GM04504 (cell line): ENCODE measurements at places on chromosomes 12 and 14.

GRCh38 chr14:96204151-96205058 lies at the start of gene BDKRB2:
TSS of gene BDKRB2 (plus strand) at chr14:96204839. CDS start at chr14:96237108, 32,269 bp downstream.
- peak; percentile 66 for DNase-seq

DNA sequence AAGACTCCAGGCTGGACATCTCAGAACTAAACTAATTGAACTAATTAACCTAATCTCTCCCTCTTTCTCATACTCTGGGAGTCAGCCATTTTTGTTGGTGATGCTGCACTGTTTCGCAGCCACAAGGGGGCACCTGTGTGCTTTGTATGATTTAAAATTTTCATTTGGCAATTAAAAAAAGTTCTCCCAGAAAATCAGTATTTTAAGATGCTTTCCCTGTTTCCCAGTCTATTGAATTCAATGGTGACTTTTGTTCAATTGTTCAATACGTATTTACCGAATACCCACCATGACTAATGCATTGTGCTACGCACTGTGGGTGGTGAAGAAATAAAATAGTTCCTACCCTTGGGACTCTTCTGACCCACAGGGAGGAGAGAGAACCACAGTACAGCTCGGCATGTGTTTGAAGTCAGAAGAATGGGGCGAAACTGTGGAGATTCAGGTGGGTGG lies 63.7 kb downstream of the ZNF664 start:
- DNase-seq = no peak

DNA sequence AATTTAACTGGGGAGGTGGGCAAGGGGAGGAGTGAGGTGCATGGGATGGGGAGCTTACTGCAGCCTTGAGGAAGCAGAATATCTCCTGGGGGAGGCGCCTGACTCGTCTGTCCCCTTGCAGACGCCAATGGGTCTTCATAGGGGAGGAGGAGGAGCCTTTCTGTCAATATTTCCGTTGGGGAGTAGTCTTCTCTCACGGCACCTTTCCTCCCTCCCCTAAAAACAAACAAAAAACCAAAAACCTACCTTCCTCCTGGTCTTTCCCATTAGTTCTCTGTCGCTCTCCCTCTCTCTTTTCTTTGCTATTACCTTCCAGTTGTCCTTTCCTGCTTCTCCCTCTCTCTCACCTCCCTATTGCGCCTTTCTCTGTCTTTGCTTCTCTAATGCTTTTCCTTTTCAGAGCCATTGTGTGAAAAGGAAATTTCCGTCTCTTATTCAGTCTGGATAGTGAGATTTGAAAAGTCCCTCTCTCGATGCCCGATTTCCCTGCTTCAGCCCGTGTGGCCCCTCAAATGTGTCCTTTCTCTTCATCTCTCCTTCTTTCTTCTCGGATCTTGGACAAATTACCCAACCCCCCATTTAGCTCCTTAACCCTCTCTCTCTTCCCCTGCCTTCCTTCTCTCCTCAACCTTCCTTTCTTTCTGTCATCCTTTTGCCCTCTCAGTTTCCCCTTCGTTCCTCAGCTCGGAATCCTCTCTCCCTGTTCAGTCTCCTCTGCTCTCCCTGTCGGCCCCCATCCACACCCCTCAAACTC lies 5.9 kb downstream of the GPR84 start:
- DNase-seq = no peak

DNA sequence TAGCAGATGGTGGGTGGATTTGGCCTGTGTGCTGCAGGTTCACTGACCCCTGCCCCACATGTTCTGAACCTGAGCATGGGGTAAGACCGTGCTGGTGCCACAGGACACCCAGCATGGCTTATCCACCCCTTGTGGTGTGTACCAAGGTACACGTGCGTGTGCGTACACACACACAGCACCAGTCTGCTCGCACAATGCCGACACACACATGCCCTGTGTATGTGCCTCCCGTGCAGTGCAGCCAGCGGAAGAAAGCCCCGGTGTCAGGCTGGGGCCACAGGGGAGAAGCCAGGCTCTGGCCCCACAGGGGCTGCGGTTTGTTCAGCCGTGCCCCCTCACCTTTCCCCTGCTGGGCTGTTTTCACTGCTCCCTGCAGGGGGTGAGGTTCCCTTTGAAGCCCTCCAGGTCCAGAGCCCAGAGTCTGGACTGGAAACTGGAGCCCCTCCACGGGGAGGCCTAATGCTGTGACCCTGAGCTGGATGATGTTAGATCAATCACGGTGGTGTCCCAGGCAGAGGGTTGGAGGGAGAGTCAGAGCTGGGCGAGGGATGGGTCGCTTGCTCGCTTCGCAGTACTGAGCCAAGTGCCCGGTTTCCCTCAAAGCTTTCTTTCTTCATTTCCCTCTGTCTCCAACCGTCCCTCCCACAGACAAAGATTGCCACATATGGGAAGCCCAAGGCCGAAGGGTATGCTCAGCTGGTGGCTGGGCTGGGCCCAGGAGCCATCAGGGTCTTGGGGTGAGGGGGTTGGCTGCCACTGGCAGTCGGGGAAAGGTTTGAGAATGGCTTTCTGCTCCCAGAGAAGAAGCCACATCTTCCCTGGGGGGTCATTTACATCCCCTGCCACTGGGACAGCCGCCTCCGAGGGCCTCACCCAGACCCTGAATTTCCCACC lies 6.2 kb downstream of the DTX1 start:
- no peak for DNase-seq

DNA sequence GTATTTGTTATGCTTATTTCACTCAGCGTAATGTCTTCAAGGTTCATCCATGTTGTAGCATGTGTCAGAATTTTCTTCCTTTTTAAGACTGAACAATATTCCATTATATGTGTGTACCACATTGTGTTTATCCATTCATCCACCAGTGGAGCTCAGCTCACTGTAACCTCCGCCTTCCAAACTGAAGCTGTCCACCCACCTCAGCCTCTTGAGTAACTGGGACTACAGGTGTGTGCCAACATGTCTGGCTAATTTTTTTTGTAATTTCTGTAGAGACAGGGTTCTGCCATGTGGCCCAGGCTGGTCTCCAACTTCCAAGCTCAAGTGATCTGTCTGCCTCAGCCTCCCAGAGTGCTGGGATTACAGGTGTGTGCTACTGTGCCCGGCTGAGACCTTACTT lies 21.1 kb downstream of the CCDC77 start:
- no peak for DNase-seq

DNA sequence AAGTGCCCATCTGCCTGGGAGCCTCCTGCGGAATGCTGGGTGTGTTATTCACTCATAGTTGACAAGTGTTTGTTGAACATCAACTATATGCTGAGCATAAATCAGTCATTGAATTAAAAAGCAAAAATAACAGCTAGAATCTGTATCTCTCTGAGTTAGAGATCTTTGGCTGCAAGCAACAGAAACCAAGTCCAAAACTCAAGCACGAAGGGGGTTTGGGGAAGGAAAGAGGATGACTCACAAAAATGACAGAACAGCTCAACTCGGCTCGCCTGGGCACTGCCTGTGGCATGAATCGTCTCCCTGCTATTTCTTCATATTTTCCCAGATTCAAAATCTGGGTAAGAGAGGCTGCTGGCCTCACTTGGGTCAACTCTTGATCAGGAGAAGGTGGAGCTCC lies 72.6 kb upstream of the NCOR2 start:
- no peak for DNase-seq

DNA sequence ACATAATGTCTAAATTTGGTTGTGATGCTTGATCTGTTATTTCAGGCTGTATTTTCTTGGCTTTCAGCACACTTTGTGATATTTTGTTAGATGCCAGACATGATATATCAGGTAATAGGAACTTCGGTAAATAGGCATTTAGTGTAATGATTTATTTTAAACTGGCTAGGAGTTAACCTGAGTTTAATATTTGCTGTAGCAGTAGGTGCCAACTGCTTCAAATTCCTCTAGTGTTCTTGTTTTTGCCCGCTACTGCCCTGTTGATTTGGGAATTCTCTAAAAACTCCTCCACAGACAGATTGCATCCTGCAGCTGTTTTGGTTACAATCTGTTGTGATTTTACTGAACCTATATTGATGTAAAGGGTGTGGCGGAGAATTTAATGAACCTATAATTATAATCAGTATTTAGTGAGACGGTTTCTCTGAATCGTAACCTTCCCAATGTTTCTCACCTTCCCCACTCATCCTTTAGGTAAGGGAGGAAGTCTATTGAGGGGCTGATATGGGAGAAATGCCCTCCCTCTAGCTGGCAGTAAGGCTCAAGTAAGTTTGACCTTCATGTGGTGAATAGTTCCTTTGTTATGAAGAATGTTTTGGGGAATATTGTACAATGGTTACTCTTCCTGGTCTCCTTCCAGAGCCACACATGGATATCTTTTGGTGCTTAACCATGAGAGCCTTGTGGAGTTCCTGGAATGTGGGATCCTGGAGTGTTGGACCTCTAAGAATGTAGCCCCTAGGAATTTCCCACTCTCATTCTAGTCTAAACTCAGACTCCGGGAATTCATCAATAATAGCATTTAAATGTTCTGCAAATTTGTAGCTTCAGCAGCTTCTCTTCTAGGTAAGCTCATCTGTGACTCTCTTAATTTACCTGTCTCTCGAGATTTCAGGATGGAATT lies 634.1 kb downstream of the FSCB start:
- no peak for DNase-seq

DNA sequence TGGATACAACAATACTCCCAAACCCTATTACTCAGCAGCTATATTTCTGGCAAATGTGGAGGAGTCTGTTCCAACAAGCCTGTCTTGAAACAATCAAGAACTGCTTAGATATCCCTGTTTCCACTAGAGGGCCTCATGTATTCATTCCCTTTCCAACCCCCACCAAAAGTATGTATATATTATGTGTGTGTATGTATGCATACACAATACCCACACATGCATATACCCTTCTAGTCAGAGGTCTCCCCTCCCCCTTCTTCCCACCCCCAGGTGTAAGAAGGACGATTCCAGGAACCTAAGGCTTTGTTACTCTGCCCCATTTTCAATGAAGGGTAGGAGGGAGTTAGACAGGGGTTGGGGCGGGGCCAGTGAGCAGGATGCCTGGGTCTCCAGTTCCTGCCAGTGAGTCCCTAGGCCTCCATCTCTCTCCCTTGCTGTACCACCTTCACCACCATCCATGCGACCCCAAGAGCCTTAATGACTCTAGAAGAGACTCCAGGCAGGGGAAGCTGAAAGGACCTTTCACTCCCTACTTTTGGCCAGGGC lies at the start of gene DGKA:
TSS of gene DGKA (plus strand) at position 392 of the 546 bp plus-strand sequence. CDS start 5,342 bp downstream, outside the sequence.
- DNase-seq = no peak

DNA sequence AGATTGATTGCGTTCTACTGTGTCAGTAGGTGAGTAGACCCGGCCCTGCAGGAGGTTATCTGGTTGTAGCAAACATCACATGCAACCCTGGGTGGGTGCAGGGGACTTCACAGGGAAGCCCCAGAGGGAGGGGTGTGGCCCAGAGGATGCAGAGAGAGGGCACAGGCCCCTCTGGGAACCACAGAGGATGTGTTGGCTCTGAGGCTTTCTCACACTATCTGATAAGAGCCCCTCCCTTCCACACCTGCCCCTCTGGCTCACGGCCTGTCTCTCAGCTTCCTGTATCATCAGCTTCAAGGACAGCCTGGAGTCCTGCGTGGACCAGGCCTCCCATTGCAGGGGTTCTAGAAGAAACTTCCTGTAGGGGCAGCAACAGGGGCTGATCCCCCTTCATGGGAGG lies 101.9 kb downstream of the RIN3 start:
- no peak for DNase-seq

GRCh38 chr12:30978639-30979038 lies 52.1 kb downstream of the TSPAN11 start:
- DNase-seq = no peak

DNA sequence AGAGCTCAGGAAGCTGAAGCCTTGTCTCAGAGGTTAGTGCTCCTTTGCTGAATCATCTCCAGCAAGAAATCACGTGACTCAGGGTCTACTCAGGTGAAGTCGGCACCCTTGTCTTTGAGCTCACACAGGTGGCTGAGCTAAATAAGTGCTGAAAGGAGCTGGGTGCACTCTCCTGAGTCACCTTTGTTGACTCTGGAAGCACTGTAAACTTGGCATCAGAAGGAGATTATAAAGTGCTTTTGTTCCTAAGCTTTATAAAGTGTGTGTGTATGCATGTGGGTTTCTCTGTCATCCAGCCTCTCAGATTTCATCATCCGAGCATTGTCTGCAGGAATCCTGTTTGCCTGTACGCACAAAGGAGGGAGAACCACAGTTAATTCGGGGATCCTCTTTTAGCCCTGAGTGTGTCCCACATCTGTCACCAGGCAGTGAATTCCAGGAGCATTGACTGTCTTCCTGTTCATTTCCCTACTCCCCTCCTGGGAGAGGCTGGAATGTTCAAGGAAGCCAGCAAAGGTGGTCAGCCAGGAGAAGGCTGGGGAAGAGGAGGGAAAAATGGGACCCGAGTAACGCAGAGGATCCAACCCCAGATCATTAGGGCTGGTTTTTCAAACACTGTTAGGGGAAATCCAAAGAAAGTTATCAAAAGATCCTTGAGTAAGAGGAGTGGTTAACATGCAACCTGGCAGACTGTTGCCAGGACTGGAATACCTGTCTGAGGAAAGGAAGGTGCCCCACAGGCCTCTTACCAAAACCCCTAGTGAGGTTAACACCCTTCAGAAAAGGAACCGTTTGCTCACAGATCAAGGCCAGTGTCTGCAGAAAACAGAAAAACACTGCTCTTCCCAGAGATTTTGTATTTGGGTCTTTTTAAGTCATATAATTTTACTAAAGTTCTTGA lies 157.5 kb upstream of the HIF1A start:
- peak; percentile 65 for DNase-seq

- no peak for DNase-seq
These were observed 222.5 kb upstream of the RTL1 start for GRCh38 chr14:101125719-101126651.

DNA sequence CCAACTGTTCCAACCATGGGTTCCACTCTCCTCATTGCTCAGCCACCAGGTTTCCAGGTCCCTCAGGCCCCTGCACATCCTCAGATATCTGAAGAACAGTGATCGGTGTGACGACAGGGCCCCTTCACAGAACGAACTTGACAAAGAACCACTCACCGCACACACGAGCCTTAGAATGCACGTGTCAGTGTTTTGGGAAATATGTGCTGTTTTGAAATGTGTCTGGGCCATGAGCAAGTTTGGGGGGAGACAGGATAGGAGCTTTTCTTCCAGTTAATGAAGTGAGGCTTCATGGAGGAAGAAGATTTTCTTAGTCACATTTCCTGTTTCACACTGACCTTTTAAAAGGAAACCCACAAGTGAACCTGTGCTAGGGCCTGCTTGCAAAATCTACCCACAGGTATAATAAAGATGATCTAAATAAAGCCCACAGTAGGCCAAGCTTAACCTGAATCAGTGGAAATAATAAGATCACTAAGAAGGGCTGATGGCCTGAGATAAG lies 58.6 kb downstream of the ZFP36L1 start:
- no peak for DNase-seq

- DNase-seq = no peak
These were observed 70.9 kb downstream of the ASCL4 start for GRCh38 chr12:107845226-107845979.

- no peak for DNase-seq
These were observed 2.3 kb downstream of the CCND2 start for GRCh38 chr12:4275870-4276301.

- DNase-seq = no peak
These were observed 732 bp downstream of the SLC25A29 start for GRCh38 chr14:100305324-100306100.

- DNase-seq = no peak
These were observed 83.9 kb downstream of the ARL6IP4 start for GRCh38 chr12:123064366-123064765.

DNA sequence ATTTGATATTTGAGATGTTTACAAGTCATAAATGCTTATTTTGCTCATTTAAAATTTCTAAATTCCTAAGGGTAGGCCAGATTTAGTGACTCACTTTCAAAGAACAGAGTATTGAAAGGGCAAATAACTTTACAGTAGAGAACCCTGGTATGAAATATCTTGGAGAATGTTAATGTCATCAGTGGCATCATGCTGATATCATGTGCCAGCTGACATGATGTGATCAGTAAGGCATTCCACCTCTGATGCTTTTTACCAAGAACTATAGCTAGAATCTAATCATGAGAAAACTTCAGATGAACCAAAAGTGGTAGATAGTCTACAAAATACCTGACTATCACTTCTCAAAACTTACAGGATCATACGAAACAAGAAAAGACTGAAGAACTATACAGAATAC lies 2.9 kb upstream of the FLRT2 start:
- no peak for DNase-seq
